ENCODE measurements at places on chromosomes 11 and 22.

DNA sequence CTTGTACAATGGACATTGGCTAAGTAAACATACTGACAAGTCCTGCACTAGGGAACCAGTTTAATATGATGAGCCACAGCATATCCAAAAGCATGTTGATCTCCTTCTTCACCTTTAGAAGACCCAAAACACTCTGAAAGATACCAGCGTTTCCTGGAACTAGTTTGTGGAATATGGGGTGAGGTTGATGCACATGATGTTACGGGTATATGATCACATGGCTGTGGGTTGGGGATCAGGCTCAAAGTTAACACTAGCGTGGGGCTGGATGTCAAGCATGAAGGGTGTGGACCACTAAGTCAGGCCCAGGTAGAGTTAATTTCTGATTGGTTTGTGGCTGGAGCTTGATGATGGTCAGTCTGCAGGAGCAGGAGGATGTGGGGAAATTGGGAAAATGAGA lies 9.0 kb downstream of the IGLL5 start:
- no peak for DNase-seq

- no peak for DNase-seq
Measured at GRCh38 chr11:43788421-43788820, 92.2 kb upstream of the ALKBH3 start.

DNA sequence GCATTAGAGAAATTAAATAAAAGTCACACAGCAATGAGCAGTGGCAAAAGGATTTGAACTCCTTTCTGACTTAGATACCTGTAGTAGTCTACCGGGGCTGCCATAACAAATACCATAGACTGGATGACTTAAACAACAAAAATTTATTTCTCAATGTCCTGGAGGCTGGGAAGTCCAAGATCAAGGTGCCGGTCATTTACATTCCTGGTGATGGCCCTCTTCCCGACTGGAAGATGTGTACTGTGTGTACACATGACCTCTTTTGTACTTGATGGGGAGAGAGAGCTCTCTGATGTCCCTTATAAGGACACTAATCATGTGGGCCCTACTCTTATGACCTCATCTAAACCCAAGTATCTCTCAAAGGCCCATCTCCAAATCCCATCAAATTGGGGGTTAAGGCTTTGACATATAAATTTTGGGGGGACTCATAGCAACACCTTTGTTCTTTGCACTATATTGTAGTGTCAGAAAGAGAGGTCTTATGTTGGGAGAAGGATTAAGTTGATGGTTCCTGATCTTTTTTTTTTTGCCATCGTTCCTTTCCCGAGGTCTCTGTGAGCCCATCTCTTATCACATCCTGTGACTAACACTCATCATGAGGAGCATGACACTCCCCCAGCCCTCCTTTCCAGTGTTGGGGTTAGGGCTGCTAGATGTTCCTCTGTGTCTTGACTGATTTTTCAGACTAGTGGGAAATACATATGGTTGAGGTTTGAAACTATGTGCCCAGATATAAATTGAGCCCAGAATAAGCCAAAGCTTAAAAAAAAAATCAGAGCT lies 104.3 kb downstream of the TRAF6 start:
- DNase-seq = no peak

- no peak for DNase-seq
Measured at GRCh38 chr11:133753150-133753549, 92.2 kb downstream of the SPATA19 start.

- no peak for DNase-seq
Measured at GRCh38 chr11:69138265-69138664, 17.5 kb upstream of the SMIM38 start.

GRCh38 chr22:43326331-43327156 lies 16.6 kb downstream of the SCUBE1 start:
- no peak for DNase-seq

GRCh38 chr11:6962673-6963072 lies 36.4 kb downstream of the ZNF215 start:
- no peak for DNase-seq

DNA sequence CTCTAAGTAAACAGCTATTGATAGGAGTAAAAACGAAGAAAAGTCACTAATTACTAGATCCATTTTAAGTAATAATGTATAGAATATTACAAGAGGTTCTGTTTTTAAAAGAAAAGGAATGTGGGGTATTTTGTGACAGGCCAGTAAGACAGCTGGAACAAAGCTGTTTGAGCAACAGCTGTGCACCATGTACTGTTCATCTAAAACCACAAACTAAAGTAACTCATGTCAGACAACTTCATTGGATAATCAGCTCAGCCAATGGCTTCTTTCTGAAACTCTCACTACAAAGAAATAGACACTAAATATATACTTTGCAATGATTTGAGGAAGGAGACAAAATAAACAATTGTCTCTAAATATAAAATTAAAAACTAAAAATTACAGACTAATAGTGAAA lies 16.1 kb downstream of the RRAS2 start:
- DNase-seq = no peak

DNA sequence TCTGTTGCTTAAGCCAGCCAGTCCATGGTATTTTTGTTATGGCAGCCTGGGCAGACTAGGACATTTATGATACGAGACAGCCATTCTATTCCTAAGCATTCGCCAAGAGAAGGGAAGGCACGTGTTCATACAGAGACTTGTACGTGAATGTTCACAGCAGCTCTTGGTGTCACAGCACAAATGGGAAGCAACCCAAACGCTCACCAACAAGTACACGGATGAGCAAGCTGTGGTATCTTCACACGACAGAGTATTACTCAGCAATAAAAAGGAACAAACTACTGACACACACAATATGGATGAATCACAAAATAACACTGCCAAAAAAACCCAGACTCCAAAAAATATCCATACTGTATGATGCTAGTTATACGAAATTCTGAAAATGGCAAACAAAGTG lies 85.1 kb downstream of the PHF21B start:
- no peak for DNase-seq

GRCh38 chr11:122202161-122202950 lies 86.3 kb upstream of the BLID start:
- no peak for DNase-seq

GRCh38 chr22:45883811-45884170 lies 93.2 kb downstream of the WNT7B start:
- DNase-seq = no peak

- DNase-seq = no peak
Measured at GRCh38 chr11:131465746-131466145, 95.3 kb downstream of the NTM start.

DNA sequence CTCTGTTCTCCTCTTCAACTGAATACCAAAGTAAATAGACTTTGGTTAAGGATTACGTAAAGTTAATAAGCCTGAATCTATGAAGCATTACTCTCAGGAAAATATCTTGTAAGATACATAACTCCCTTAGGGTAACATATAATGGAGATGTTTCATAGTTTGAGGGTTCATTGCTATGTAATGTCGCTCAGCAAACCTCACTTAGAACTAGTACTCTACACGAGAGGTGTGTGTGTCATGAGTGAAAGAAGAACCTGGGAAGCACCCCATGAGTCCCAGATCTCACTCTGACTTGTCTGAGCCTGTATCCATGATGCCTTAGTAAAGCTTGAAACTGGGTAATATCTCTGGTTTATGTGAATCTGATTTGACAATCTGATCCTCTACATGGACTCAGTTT lies 429.5 kb upstream of the ANO3 start:
- no peak for DNase-seq

GRCh38 chr11:109644152-109644551 lies 222.2 kb downstream of the C11orf87 start:
- DNase-seq = no peak

DNA sequence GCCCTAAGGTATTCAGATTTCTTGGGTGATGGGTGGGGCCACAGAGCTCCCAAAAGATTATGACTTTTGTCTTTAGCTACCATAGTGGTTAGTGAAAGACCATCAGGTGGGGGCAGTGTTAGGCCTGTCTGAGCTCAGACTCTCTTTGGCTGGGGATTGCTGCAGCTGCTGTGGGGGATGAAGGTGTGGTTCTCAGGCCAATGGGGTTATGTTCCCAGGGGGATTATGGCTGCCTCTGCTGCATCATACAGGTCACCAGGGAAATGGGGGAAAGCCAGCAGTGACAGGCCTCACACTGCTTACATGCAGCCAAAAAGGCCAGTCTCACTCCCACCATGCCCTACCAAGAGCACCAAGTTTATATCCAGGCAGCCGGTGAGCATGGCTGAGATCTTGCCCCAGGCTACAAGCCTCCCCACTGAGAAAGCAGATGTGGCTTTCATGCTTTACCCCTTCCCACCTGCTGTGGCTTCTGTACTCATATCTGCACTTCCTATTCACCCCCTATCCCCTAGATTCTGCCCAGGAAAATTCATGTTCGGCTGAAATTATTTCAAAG lies 24.8 kb downstream of the CNTF start:
- no peak for DNase-seq

DNA sequence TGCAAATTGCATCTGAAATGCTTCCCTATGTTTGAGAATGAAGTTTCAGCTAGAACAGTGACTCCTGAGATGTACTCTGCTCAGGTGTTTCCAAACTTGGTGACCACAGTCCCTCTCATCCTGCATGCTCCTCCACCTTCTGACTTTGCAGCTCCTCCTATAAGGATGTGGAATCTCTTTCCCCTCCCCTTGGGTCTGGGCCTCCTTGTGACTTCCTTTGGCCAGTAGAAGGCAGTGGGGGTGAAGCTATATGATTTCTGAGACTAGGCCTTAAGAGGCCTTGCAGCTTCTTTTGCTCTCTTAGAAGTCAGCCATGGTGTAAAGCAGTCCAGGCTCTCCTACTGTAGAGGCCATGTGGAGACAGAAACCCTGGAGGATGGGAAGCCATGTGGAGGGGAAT lies 50.7 kb downstream of the CSF2RB start:
- DNase-seq = no peak

DNA sequence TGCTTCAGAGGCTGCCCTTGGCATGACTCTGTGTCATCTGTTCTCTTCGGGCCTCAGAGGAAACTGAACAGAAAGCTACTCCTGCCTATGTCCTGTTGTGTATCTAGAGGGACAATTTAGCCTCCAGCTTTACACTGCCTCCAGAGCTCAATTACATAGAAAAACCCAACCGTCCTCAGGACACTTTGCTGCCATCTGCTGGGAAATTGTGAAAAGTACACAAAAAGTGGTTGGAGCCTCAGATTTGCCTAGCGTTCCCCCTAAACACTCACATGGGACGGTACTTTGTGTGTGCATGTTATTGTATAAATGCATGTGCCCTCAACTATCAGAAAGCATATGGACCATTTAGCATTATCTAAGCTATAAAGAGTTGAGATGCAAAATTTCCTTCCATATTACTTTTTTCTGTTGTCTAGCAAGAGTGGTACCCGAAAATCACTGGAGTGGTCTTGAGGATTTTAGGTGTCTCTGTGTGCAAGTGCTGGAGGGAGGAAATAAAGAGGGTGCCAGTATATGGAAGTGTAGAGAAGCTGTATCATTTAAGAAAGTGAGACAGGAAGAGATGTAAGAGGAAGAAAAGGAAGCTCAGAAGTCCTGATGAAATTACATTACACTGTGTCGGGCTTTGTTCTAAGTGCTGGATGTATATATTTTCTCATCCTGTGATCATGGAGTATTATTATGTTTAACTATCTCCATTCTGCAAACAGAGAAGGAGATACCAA lies 8.7 kb upstream of the MS4A4E start:
- no peak for DNase-seq

- peak; percentile 35 for DNase-seq
Measured at GRCh38 chr11:18243783-18244362, 4.6 kb downstream of the SAA2 start.

- no peak for DNase-seq
Measured at GRCh38 chr11:70398834-70399680, 728 bp downstream of the CTTN start.

GRCh38 chr11:58121096-58121495 lies 4.2 kb downstream of the OR9I1 start:
- no peak for DNase-seq

DNA sequence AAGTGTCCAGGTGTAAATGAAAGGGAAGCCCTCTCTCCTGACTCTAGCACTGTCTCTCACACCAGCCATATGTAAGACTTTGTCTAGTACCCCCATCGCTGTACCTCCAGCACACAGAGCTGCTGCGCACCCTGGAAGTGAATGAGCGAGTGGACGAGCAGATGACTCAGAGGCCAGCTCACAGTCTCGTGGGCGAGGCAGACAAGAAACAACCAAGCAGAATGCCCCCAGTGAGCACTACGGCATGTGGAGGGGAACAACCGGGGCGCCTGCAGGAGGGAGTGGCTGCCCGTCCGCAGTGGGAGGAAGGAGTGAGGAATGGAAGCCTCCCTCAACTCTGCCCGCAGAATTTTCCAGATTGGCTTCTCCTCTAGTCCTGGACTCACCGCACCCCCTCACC lies 46.4 kb downstream of the MCM5 start:
- no peak for DNase-seq

DNA sequence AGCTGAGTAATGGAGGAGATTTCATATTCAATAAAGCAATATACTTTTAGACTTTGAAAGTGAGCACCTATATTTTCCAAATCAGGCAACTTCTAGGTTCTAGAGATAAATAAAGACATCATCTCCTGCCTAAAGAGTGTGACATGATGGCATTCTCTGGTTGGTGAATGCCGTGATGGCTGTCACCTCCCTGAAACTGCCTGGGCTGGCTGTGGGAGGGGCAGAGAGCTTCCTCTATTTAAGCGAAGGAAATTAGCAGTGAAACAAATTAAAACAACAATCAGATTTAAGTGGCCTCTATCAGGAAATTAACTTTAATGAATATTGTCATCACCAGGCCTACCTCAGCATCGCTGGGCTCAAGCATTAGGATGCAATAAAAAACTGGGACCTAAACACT lies 113.9 kb downstream of the ARL14EP start:
- no peak for DNase-seq

GRCh38 chr11:118105657-118106305 lies 19.0 kb upstream of the SMIM35 start:
- no peak for DNase-seq

GRCh38 chr22:30885591-30885990 lies 83.0 kb downstream of the MORC2 start:
- no peak for DNase-seq

DNA sequence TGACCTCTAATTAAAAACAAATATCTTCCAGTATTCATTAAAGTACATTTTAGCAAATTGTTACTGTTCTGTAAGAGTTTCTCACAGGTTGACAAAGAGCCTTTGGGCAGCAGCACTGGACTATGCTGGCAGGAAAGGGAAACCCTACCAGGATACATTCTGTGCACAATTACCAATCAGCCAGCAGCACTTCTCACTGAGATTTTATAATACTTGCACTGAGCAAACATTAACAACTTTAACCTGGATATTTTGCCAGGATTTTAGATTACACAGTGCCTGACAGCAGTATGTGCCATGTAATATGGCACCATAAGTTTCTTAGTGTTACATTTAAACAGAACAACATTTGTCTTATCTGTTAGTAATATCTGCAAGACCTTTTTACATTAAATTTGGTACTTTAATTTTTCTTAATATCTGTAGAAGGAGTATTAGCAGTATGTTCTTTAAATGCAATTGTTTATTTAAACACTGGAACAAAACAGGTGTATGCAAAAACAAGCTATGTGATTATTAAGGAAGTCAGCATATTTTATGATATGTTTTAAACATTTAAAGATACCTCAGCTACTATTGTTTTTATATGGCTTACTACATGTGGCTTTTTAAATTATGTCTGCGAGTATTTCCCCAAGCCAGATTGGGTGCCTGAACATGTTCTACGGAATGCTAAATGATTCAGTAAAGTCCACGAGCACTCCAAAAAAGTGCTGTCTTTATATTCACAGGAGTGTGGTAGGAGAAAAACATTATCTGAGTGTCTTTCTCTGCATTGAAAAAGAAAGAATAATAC lies 699.0 kb upstream of the LUZP2 start:
- no peak for DNase-seq
